HepG2 (cell line): ENCODE measurements at places on chromosomes 13 and 19.
A peak's percentile ranks its signal among the peaks of the same experiment; 100 is the strongest.

DNA sequence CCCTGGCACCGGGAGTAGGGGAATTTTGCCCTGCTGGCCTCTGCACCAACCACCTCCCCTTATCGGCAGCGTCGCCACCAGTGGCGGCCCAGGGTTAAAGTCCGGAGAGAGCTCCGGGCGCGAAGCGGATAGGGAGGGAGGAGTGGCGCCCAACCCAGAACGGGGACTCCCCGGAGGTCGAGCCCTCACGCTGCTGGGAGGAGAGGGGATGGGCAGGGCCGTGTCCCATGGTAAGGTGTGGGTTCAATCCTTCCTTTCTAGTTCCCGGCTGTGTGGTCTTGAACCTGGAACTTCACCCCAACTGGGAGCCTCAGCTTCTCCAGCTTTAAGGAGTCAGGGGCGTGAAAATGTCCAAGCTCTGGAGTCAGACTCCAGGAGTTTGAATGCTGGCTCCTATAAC lies 23.3 kb upstream of the BCL3 start:
- H3K27me3 ChIP-seq = no peaks in the 10 kb centered on the region
- no peaks in the 10 kb centered on the region for H3K36me3 ChIP-seq
- H3K4me3 ChIP-seq = peak overlapping the region; percentile 61

DNA sequence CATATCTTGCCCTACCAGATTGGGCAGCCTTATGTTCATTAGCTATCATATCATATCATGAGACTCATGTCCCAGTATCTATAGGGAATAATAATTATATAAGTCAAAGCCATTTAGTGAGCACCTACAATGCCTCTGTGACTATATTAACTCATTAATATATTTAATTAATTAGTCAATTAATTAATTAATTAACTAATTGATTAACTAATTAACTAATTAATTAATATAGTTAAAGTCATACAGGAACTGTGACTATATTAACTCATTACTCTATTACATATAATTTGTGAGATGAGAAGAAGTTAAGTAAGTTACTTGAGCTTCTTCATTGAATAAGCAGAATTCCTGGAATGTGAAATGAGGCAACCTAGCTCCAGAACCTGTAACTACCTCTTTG lies 588.3 kb upstream of the SLITRK1 start:
- no peak overlapping the region for H3K27ac ChIP-seq
- H3K4me1 ChIP-seq = no peaks in the 10 kb centered on the region
- no peak overlapping the region for H3K4me3 ChIP-seq
- no peaks in the 10 kb centered on the region for H3K27me3 ChIP-seq

DNA sequence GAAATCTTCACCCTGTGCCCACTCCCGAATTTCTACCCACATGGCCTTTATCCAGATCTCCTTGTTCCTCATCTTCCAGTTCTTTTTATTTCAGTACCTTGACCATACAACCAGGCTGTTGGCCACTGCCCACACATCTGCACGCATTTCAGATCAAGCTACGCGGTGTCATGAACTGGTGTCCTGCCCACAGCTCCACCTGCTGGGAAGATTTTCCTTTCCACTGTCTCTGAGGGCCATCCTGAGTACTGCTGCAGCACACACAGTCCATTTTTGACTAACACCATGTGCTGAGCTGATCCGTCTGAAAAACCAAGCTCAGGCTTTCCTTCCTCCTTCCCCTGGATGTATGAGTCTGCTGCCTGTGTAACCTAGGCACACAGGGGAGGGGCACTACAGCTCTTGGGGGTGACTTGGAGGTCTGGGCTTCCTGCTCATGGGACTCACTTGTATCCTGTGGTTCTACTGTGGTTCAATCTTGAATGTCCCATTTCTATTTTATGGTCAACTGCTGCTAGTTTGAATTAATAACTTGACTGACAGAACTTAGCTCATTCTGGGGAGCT lies 71.9 kb downstream of the WASF3 start:
- H3K4me3 ChIP-seq = no peak overlapping the region
- peaks cover 3% of the 10 kb centered on the region; the same call in 1 of the 2 replicates for H3K4me1 ChIP-seq
- no peaks in the 10 kb centered on the region; the same call in 1 of the 2 replicates for H3K36me3 ChIP-seq
- DNase-seq = peak; percentile 12

- no peaks in the 10 kb centered on the region for H3K27me3 ChIP-seq
- no peak overlapping the region for H3K27ac ChIP-seq
- H3K4me1 ChIP-seq = no peaks in the 10 kb centered on the region
- H3K4me3 ChIP-seq = no peak overlapping the region
These were observed 93.6 kb upstream of the ZNF507 start for GRCh38 chr19:32251634-32252332.

DNA sequence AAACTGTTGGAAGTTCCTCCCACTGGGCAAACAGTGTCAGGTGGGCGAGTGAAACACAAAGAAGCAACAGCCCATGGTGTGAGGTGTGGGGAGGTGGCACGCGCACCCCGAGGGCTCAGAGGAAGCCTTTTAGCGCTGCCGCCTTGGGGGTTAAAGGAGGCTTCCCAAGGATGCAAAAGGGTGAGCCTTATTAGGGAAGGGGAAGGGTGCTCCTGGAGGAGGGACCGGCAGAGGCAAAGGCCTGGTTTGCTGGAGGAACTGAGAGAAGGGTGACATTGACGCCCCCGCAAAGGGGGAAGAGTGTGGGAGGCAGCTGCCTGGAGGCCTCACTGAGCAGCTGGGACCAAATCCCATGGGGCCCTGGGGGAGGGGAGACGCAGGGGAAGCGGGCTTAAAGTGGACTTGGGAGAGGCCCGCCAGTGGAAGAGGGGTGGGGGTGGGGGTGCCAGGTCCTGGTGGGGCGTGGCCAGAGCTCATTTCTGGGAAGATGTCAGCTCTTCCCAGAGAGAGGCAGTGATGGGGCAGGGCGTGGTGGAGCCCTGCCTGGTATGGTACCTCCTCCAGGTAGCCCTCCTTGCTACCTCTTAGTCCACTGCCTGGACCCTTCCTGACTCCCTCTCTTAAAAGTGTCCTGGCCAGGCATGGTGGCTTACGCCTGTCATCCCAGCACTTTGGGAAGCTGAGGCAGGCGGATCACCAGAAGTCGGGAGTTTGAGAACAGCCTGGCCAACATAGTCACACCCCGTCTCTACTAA lies 12.0 kb upstream of the FCHO1 start:
- no peak for DNase-seq
- peaks cover 1% of the 10 kb centered on the region; the same call in 1 of the 2 replicates for H3K36me3 ChIP-seq
- no peaks in the 10 kb centered on the region for H3K27me3 ChIP-seq
- no peak overlapping the region for H3K4me3 ChIP-seq
- H3K4me1 ChIP-seq = no peaks in the 10 kb centered on the region

DNA sequence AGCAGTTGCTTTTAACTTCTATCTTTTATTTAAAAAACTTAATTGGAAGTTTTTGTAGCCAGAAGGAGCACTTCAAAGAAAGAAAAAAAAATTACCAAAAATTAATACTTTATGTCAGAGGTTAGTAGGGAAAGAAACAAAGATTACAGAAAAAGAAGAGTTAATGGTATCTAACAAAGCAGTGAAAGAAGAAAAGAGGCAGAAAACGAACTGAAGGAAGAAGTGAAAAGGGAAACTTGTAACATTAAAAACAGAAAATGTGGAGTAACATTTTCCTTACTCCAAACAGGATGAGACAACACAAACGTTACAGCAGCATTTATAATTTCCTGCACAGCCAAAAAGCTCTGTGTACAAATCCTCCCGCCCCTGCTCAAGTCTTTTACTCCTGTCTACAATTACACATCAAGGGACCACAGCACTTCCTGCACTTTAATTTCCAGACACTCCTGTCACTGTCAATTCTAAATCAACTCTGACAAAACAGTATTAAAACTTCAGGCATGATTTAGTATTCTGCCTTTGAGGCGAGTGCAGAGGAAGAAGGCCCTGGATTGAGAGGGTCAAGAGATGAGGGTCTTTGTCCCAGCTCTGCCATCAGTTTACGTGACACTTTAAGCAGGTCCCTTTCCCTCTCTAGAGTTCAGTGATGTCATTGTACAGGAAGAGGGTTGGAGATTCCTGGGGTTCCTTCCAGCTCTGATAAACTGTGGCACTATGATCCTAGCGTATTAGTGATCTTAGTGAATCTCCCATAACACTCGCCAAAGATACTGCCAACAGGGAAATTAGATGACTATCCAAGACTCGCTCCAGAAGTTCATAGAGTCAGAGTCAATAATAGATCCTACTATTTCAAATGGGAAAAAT lies 53.2 kb upstream of the LSM14A start:
- H3K27ac ChIP-seq = no peak overlapping the region
- DNase-seq = no peak
- H3K27me3 ChIP-seq = 0 out of 3 replicates have a peak, but pooled peaks cover 5% of the 10 kb centered on the region
- no peak overlapping the region for H3K4me3 ChIP-seq
- H3K36me3 ChIP-seq = no peaks in the 10 kb centered on the region

DNA sequence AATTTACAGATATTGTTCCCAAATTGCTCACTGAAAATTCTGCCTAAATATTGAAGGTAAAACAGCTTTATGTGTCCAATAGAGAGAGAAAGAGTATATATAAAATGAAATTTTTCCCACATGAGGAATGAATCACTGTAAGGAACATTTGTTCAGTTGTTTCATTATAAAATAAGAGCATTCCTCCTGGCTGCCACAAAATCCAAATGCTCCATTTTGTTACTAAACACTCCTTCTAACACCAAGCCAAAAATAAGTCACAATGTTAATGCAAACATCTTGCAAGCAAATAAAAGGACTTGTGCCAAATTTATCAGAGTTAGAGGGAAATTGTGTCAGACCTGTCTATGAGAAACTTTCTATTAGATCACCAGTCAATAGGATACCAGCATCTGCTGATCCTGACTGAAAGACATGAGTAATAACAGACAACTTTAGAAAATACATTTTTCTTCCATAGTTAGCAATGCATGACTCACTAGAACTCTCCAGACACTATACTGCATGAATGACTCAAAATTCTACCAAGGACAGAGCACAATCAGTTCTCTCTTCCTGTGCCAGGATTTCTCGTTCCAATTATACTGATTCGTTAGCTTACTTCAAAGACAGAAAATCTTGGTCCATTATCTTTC lies 83.5 kb upstream of the FNDC3A start:
- H3K4me1 ChIP-seq = no peaks in the 10 kb centered on the region
- H3K4me3 ChIP-seq = no peak overlapping the region
- no peak overlapping the region for H3K27ac ChIP-seq
- no peaks in the 10 kb centered on the region for H3K27me3 ChIP-seq

DNA sequence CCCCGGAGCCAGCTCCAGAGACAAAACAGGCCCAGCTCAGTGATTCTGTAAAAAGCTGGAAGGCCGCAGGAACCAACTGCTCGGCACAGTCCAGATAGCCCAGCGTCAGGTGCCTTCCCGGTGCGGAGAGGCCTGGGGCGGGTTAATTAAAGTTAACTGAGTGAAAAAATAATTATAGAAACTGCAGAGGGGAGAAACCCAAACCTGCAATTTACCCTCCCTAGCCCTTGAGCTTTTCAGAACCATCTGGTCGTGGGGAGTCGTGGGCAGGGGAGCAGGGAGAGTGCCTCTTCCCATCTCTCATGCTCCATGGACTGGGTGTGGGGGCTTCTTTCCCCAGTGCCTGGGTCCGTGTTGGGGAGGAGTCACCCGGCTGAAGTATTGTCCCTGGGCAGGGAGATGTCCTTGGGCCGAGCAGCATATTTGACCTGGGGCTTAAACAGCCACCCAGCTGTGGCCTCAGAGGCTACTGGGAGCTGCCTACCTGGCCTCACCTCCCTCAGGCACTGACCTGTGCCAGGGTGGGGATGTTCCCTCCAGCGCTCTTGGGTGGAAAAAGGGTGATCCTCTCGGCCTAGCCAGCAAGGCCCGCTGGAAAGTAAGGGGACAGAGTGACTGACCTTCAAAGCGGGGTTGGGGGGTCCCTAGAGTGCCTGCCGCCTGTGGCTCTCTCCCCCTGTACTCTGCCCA lies 65.9 kb downstream of the CHST8 start:
- no peak overlapping the region for H3K4me3 ChIP-seq
- no peaks in the 10 kb centered on the region for H3K4me1 ChIP-seq
- peaks cover 39% of the 10 kb centered on the region; the same call in 2 of the 3 replicates for H3K27me3 ChIP-seq
- no peak overlapping the region for H3K27ac ChIP-seq

GRCh38 chr13:41699759-41700158 lies 242.4 kb downstream of the RGCC start:
- H3K27ac ChIP-seq = no peak overlapping the region
- H3K4me3 ChIP-seq = no peak overlapping the region
- H3K36me3 ChIP-seq = peaks cover 5% of the 10 kb centered on the region; the same call in 1 of the 3 replicates
- H3K27me3 ChIP-seq = no peaks in the 10 kb centered on the region

- no peaks in the 10 kb centered on the region for H3K27me3 ChIP-seq
- H3K4me1 ChIP-seq = peaks cover 21% of the 10 kb centered on the region
- H3K36me3 ChIP-seq = no peaks in the 10 kb centered on the region
- H3K27ac ChIP-seq = peak overlapping the region; percentile 85
These were observed 754 bp upstream of the SIX5 start for GRCh38 chr19:45769821-45770191.

DNA sequence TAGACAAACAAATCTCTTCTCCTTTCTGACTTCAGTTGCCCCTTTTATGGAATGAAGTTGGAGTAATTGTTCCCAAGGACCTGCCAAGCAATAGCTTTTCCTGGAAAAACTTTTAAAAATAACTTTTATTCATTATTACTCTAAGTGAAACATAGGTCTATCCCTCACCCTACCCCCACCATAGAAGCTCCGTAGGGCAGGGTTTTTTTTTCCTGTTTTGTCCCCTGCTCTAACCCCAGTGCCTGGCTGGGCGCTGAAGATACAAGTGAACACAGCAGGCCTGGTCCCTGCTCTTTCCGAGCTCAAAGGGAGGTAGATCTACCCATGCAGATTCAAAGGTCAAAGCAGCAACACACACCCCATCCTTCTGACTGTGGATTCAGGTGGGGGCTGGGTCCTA lies 8.7 kb upstream of the GNG8 start:
- no peak overlapping the region for H3K4me3 ChIP-seq
- H3K27ac ChIP-seq = no peak overlapping the region
- peaks cover 21% of the 10 kb centered on the region for H3K4me1 ChIP-seq
- no peak for DNase-seq

DNA sequence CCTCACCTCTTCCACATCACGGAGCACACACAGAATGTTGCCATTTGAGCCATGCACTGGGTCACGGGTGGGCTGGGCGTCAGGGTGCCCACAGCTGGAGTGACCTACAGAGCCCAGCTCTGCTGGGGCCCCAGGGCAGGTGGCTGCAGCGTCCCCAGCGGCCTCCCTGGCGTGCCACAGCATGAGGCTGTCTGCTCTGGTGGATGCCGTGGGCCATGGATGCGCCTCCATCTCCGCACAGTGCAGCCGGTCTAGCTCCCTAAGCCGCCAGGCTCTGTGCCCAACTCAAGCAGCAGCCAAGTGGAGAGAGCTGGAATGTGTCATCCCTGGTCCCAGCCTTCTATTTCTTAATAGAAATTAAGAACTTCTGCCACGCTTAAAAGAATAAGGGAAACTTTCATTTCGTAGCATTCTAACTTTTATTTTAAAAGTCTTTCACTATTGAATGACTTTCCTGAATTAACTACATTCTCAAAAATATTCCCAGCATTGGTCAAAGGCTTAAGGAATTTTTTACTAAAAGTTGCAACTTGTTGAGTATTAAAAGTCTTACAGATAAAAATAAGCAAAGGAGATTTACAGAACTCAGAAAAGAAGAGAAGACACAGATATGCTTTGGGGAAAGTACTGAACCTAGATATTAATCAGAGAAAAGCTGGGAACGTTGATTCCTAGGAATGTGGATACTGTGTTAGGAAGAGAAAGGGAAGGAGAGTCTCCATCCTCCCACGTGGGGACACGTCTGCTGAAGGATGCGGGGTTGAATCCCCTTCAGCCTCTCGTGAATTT lies 59.3 kb downstream of the ATP11A start:
- DNase-seq = no peak
- H3K27ac ChIP-seq = no peak overlapping the region
- no peaks in the 10 kb centered on the region for H3K27me3 ChIP-seq
- H3K36me3 ChIP-seq = peaks cover 10% of the 10 kb centered on the region; the same call in 1 of the 3 replicates
- peaks cover 23% of the 10 kb centered on the region for H3K4me1 ChIP-seq

GRCh38 chr13:40190641-40191100 lies 475.8 kb downstream of the FOXO1 start:
- H3K4me1 ChIP-seq = peaks cover 14% of the 10 kb centered on the region
- peak; percentile 6 for DNase-seq
- no peaks in the 10 kb centered on the region for H3K36me3 ChIP-seq
- no peak overlapping the region for H3K4me3 ChIP-seq
